ENCODE measurements at places on chromosomes 3 and 15.

DNA sequence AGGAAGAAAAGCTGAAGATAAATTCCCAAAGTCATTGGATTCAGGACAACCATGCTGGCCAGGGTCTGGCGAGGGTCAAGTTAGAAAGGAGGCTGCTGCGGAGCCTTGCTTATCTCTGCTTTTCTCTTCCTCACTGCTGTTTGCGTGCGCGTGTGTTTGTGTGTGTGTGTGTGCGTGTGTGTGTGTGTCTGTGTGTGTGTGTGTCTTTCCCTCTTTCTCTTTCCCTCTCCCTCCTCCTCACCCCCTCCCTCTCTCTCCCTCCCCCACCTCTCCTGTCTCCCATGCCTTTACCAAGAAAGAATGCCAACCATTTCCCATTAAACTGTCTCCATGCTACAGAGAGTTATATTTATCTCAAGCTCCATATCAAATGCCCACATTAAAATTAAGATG lies at the start of gene COLQ:
COLQ (minus strand) TSS at position 134 of the 393 bp plus-strand sequence; CDS start at position 53, 81 bp downstream.
- DNase-seq = no peak

- no peak for DNase-seq
These were observed 121.9 kb upstream of the STAC start for GRCh38 chr3:36258421-36258820.

GRCh38 chr3:62361261-62361660 lies 12.1 kb downstream of the FEZF2 start:
- no peak for DNase-seq

DNA sequence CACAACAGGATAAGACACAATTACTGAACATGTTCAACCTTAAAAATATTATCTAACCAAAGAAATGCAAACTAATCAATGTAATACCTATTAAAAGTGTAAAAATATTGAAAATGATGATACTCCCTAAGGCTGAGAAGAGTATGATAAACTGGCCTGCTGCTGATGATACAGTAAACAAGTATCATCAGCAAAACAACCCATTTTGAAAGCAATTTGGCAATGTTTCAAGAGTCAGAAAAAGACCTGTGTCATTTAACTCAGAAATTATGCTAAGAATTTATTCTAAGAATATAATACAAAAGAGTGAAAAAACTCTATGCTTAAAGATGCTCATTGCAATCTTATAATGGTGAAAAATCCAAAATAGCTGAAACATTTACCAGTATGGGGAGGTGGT lies 22.1 kb downstream of the CCDC191 start:
- no peak for DNase-seq

DNA sequence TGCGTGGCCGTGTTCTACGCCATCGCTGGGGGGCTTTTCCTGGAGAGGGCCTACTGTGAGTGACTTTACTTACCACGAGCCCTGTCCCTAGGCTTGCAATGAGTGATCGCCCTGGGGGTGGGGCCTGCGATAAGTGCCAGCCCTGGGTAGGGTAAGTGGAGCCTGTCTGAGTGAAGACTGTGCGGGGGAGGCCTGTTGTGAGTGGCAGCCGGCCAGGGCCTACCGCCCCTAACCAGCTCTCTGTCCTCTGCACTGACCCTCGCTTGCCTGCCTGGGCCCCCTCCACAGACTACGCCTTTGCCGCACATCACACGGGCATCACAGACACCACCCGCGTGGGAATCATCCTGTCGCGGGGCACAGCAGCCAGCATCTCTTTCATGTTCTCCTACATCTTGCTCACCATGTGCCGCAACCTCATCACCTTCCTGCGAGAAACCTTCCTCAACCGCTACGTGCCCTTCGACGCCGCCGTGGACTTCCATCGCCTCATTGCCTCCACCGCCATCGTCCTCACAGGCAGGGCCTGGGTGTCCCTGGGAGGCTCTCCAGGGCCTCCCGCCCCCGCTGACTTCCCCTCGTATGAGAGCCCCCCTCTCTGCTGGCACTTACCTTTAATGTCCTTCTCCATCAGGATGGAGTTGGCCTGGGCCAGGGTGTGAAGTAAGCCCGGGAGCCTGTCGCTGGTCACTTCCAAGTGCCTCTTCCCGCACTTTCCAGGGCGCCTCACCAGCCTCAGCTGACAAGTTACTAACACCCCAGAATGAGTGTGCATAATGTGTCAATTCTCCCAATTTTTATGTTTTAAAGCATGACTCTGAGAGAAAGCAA lies 22.4 kb downstream of the DUOX1 start:
- no peak for DNase-seq

GRCh38 chr3:198081421-198081844 lies 121.4 kb downstream of the LMLN start:
- DNase-seq = no peak

DNA sequence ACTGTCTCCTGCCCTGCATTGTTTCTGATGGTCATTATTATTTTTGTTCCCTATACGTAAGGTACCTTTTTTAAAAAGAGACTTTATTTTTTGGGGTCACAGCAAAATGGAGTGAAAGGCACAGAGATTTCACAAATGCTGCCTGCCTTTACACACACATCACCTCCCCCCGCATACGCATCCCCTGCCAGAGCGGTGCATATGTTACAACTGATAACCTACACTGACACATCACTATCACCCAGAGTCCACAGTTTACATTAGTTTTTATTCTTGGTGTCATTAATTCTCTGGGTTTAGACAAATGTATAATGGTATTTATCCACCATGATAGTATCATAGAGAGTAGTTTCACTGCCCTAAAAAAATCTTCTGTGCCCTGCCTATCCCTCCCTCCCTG lies 43.6 kb upstream of the KLF13 start:
- DNase-seq = no peak

DNA sequence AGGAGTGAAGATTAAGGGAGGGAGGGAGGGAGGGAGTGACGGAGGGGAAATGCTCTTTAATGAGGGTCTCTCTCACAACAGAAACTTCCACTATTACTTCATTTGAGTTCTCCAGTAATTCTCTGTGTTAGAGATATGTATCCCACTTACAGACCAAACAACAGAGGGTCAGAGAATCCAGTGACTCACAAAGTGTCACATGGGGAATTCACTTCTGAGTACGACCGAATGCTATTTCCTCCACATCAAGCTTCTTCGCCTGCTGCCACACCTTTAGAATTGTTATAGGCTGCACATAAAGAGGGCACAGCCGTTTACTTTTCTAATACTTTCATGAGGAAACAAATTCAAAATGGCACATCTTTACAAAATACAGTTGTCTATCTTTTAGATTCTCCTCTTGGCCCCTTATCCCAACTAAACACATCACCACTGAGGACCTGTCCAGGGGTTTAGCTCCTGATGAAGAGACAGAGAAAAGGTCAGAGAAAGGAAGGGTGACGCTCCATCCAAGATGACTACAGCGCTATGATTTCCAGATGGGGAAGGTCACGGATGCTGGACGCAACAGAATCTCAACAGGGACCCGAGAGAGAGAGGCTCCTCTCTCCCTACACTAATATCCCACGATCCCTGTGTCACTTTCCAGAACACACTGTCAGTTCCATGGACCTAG lies 119.0 kb downstream of the XXYLT1 start:
- peak; percentile 64 for DNase-seq

- no peak for DNase-seq
These were observed 45.7 kb downstream of the CD86 start for GRCh38 chr3:122100591-122101463.

DNA sequence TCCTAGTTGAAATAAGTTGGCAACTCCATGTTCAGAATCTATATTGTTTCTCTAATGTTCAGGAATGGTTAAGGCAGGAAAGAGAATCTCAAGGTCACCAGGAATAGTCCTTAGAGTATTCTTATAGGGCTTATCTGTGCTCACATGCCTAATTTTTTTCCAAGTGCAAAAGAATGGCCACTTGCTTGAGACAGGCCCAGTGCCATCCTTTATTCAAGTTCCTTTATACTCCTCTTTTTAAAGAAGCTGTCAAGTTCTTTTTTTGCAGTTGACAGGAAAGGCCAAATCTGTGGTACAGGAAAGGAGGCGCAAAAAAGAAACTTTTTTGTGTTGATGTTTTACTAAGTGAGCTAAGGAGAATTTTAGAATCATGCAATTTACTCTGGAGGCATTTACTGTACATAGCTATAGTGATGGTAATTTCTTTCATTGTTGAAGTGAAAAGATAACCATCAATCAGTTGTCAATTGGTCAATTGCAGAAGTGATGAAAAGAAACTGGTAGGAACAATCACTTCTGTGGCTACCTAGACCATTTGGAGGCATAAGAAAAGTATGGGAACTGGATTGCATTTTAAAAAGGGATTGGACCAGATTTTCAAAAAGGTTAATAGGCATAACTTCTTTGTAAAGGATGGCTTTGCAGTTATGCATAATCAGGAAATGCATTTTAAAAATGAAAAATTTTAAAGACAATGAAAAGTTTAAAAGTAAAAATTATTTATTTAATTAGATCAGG lies 102.5 kb upstream of the SOX2 start:
- no peak for DNase-seq

GRCh38 chr3:115513416-115513800 lies 109.9 kb upstream of the GAP43 start:
- no peak for DNase-seq

DNA sequence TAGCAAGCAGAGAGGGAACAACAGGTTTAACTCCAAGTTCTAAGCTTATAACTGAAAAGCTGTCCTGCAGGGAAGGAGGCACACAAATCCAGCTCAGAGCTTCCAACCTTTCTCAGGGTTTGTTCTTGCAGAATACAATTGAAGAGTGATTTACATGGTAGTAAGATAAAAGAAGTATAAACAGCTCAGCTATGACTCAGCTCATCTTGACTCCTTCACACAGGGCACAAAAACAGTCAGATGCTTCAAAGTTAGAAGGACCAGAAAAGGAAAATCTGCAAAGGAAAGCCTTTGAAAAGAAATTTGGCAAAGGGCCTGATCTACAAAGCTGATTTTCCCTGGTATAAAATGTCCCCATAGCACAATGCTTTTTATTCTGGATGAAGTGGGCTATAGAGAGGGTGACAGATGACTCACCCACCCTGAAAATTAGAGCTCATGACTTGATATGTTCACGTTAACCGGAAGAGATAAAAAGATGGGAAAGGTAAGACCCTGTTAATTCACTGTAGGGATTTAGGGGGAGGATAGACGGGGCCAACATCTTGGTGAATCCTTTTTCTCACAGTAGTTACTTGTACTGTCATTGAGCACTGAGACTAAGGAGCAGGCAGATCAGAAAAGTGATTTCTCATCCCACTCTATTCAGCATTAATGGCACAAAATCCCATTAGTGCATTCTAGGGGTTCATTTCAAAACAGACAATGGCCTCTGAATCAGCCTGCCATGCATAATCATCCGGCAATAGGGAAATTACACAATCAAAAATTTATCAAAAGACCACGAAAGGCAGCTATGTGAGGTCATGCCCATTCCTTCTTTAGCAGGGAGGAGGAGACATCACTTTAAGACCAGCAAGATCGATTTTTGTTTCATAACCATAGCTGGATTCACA lies 143.5 kb downstream of the GAP43 start:
- peak; percentile 52 for DNase-seq

GRCh38 chr3:195054311-195054710 lies 216.6 kb downstream of the XXYLT1 start:
- no peak for DNase-seq

GRCh38 chr3:152385761-152386160 lies 117.0 kb downstream of the MBNL1 start:
- peak; percentile 63 for DNase-seq

- DNase-seq = no peak
These were observed 76.2 kb downstream of the USP13 start for GRCh38 chr3:179729086-179729485.

GRCh38 chr15:42903388-42904324 lies 16.9 kb downstream of the TTBK2 start:
- no peak for DNase-seq

GRCh38 chr15:94677202-94677790 lies 445.9 kb downstream of the MCTP2 start:
- no peak for DNase-seq

GRCh38 chr3:84893211-84893610 lies 65.6 kb upstream of the CADM2 start:
- DNase-seq = no peak

DNA sequence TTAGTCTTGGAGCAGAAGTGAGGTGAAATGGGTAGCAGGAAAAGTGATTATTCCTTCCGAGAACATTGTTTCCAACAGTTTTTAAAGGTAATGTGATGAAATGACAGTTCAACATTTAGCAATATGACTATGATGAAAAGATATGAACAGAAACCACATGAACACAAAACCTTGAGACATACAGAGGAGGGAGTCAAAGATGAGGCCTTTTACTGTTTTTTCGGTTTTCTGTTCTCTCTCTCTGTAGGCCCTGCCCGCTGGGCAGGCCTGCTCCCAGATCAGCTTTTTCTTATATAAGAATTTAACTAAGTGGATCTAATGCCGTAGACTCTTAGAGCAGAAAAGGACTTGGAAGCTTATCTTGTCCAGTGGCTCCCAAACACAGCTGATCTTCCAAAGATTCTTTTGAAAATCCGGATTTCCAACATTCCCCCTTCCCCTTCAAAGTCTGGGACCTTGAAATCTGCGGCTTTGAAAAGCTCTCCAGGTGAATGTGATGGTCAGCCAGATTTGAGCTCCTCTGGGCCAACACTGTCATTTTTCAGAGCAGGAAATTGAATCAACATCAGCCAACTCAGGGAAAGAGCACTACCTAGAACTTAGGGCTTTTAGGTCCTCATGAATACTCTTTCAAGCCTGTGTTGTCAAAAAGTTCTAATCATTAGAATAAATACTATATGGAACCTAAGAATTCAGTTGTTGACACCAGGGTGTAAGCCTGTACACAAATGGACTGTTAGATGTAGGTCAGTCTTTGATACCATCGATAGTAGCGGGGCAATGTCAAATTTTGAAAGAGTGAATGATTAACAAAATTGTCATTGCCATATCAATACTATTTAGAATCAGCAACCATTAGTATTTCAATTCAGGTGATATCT lies 372.7 kb downstream of the SHQ1 start:
- DNase-seq = peak; percentile 33

DNA sequence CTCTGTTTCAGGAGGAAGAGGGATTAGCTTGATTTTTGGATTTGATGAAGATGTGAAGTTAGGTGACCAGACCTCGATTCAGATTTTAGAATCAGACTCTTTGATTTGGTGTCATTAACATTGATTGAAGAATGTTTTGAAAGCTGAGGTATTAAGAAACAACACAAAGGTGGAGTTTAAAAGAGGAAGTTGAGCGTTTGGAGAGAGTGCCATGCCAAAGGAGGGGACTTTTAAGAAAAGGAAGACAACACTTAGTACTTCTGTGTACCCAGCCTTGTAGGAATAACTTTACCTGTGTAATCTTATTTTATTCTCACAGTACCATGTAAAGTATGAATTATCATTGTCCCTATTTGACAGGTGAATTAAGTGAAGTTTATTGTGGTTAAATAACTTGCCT lies 34.4 kb downstream of the PPARG start:
- DNase-seq = no peak

- no peak for DNase-seq
These were observed 16.3 kb upstream of the HDAC11 start for GRCh38 chr3:13463618-13464400.

DNA sequence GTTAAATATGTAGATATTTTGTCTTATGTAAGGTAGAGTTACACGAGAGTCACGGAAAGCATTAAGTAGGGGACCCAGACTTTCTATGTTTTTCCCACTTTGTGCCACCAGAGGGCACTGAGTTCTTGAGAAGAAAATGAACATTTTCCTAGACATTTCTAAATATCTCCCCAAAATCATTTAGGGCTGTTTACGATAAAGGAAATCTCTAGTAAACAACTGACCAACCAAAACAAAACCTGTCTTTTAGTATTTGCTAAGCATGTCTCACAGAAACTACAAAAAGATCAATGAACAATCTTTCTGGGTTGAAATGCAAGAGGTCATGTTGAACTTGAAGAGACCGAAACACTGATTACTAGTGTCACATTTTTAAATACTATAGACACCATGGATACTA lies 16.1 kb downstream of the POU1F1 start:
- peak; percentile 86 for DNase-seq

Data from adipocyte (in vitro differentiated cells).